Pulmonary artery endothelial cell (primary cell): ENCODE measurements at places on chromosomes 2 and 18.
A peak's percentile ranks its signal among the peaks of the same experiment; 100 is the strongest.

- DNase-seq: no peak
Measured at GRCh38 chr2:111100765-111101162, 19.9 kb upstream of the BCL2L11 start.

GRCh38 chr2:51219468-51219867, 187.5 kb upstream of the NRXN1 start:
- DNase-seq: no peak

- DNase-seq: no peak
Measured at GRCh38 chr2:236342951-236343350, 78.7 kb upstream of the ASB18 start.

DNA sequence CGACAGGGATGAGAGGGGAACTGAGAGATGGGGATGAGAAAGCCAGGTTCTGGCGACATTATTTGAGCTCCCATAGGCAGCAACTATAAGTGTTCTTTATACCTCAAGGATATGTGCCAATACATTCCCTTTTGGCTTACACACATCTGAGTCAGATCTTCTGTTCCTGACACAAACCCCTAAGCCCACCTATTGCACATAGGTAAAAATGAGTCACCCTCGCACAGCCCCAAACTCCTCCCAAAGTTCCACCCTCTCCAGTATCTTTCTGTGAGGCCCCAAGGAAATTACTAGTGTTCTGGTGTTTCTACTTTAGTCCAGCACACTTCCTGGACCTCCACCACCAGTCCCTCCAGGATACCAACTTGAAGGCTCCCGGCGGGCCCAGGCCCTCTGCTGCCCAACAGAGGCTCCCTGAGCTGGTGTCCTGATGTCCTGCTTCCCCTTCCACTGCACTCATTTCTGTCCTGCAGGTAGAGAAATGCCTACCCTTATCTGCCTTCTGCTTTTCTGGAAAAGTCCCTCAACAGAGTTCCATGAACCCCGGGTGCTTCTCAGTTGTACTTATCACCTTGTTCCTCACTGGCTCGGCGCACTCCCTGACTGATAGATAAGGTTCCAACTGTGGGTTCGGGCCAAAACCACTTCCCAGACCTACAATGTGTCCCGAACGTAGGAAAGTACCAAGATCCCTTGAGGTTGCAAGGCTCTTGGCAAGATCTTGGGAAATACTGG, 125.5 kb downstream of the EN1 start:
- DNase-seq: no peak

DNA sequence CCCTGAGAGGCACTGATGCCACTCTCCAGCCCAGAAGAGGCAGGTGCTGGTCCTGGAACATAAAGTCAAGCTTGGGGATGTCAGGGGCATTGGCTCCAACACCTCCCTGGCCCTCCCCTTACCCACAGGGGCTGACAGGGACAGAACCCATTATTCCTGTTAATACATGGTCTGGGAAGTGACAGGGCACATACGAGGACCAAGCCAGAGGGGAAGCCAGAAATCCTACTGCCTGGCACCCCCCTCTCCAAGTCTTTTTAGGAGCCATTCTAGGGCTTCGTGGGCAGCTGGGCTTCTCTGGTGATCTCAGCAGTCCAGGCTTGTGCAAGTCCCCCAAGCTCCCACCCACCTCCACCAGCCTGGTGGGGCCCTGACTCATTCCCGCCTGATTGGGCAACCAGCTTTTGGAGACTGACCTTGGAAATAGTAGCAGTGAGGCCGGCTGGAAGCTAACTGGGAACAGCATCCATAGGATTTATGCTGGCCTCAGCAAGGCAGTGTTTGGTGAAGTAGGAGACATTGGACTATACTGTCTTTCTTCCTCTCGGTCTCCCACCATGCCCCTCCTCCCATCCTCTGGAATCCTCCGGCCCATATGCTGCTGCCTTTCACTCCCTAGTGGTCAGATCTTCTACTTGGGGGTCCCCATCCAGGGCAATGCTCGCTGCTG, 86.4 kb upstream of the HK2 start:
- DNase-seq: no peak

GRCh38 chr18:56641714-56642337, 3.4 kb upstream of the TXNL1 start:
- DNase-seq: no peak

DNA sequence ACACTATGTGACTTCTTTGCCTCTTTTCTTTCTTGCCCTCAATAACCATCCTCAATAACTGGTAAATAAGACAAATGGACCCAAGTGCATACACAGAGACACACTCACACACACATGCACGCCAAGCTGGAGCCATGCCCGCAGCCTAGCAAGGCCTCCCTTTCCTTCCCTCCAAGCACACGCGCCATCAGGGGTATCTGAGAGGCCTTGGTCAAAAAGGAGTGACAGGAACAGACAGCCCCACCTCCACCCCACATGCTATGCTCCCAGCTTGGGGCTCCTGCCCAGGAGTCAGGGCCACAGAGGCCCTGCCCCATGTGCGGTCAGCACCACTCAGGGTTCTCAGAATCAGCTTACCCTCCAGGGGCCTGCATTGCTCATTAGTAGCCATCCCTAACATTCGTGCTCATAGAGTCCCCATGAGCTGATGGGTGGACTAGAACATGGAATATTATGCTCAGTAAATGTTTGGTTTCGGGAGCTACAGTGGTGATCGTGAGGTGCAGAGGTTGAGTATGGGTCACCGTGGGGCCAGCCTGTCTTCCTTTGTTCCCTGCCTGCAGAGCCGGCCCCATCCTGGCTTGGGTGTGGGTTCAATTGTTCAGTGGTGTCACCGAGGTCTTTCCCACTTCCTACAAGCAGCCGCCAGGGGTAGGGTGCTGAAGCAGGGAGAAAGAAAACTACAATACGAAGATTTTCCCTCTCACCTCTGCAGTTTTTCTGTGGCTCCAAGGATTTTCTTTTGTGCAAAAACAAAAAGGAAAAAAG, 158.2 kb upstream of the RAB12 start:
- no peak for DNase-seq

DNA sequence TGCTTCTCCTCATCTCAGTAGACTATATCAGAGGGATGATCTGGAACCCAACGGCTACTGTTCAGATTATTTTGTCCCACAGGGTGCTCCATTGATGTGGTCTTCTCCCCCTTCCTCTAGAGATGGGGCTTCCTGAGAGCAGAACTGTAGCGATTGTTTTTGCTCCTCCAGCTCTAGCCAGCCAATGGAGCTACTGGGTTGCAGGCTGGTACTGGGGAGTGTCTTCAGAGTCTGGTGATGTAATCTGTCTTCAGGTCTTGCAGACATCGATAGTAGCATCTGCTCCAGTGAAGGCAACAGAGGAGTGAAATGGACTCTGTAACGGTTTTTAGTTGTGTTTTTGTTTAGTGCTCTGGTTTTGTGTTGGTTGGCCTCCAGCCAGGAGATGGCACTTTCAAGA, 621.9 kb downstream of the RNF144A start:
- no peak for DNase-seq

DNA sequence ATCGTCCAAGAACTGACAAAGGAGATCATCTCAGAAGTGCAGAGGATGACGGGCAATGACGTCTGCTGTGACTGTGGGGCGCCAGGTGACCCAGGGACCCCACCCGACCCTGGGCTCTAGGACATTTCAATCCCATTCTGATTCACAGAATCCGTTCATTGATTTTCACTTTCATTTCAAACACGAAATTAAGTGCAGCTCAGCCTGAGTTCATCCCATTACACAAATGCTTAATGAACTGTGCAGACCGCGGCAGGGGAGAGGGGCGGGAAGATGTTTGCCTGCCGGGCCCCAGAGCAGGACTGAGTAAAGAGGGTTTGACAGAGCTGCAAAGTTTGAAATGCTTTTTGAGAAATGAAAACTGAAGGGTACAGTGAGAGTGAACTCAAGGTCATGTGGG, 67.1 kb downstream of the ITGB1BP1 start:
- no peak for DNase-seq

- DNase-seq: peak; percentile 15
Measured at GRCh38 chr18:47265197-47265596, 13.7 kb upstream of the SKOR2 start.

DNA sequence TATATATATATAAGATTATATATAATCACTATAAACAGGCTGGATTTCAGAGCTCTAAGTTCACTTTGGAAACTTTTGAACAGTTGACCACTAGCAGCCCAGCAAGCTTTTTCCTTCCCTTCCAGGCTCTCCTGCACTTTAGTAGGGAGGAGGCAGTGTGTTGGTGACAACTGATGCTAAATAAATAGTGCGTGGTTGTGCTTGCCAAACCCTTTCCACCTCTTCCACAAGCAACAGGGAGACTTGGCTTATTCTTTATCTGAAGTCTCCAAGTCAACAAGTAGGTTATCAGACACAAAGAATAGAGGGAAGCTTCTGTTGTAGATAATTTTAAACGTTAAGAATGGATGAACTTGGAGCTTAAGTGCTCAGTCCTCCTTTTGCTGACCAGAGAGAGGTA, 408.2 kb upstream of the HNRNPA3 start:
- no peak for DNase-seq
